ENCODE measurements at places on chromosomes 1 and 21.

- DNase-seq: no peak
Observed at GRCh38 chr1:236685205-236685916, 938 bp upstream of the ACTN2 start.

DNA sequence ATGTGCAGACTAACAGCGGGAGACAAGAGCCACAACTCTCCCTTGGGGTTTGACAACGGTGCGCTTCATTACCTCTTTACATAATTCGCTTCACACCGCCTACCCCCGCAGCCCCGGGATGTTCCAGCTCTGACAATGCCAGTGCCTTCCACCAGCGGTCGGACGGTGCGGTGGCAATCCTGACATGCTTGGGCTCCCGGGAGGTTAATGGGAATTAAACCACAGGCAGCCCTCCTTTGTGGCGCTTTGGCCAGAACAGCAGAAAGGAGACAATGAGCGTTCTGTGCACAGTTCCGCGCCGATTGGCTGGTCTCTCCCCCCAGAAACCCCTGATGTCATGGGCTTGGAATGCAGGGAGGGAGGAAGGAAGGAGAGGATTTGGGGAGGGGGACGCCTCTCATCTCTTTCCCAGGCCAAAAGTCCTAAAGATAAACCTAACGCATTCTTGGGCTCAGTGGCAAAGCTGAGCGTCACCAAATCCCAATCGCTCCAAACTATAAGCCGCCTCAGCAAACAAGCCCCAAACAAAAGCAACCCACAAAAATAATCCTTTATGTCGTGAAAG, 1.3 kb downstream of the CNN3 start:
- peak; percentile 96 for DNase-seq

DNA sequence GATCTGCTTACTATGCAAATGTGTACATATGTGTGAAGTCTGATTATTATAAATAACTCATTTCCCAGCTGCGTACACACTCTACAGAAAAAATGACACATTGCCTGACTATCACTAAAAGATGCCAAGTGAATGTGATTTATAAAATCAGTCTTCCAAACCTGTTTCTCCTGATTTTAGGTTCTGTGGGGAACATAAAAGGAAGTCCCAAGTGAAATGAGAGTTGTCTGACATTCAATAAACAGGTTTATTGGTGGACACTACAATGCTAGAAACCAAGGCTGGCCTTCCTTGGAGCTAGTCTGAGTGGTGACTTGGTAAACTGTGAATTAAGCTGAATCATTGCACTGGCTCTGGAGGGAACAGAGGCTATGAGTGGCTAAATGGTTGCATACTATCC, 287.9 kb upstream of the ESRRG start:
- no peak for DNase-seq

GRCh38 chr1:185487026-185487425, 170.0 kb upstream of the IVNS1ABP start:
- DNase-seq: no peak

DNA sequence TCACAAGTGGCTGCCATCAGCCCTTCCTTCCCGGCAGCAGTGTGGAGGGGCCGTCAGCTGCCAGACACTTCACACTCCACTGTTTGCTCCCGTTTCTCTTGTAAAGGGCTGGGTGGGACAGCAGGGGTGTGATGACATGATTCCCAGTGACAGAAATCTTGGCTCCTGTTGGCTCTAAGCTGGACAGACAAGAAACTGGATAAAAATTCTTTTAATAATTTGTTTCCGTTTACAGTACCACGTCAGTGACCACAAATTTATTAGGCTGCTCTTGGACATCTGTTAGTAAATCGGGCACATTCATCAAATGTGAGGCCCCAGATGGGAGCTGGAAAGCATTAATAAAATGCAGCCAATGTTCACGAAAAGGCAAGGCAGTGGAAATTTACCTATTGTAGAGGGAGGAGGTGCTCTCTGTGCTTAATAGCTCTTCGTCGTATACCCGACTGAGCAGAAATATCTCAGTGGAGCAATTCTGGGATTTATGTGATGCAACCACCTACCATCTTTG, 353.7 kb upstream of the GREM2 start:
- peak; percentile 51 for DNase-seq

GRCh38 chr1:157695417-157695816, 5.2 kb downstream of the FCRL3 start:
- DNase-seq: no peak

GRCh38 chr1:162551969-162552683, 9.4 kb upstream of the UAP1 start:
- no peak for DNase-seq
